ENCODE measurements at places on chromosomes 4 and X.

DNA sequence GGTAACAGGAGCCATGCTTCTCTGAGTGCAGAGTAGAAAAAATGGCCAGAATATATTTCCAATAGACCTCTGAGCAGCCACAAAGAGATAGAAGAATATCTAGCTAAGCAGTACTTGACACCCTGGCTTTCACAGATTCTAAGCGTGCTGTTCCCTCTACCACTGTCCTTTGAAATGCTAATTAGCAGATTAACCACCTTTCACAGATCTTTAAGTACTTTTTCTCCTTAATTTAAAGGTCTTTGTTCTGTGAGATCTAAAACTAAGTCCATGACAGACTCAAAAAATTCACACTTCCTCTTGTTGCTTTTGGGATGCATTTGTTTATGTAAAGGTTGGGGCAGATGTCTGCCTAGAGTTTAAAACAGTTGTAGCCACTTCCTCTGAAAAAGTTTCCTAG, 28.3 kb upstream of the MAGEC2 start:
- DNase-seq, result no peak

DNA sequence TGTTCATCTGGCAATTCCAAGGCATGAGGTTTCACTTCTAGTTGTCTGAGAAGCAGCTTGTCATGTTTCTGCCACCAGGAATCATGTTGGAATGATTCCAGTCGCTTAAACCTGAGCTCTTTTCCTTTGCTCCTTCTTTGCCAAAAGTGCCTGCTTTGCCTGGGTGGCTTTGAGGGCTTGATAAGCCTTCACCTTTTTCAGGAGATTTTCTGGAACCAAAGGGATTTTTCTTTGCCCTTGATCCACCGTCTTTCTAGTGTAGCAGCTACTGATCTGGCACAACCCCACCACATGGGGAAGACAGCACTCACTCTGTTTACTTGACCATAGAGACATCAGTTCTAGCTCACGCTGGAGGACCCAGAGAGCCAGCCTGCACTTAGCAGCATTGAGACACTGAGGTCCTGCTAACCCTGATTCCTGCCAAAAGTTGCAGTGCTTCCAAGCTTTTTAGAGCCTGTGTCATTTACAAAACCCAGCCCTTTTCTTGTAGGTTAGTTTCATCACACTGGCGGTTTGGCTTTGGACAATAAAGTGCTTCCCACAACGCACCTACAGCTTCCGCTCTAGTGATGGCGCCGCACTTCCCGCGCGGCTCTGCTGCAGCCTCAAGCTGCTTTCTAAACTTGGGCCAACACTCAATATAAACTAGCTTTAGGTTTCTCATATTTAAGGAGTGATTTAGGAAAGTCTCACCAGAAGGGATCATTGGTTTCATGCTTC, 7.3 kb upstream of the CCNI start:
- no peak for DNase-seq

DNA sequence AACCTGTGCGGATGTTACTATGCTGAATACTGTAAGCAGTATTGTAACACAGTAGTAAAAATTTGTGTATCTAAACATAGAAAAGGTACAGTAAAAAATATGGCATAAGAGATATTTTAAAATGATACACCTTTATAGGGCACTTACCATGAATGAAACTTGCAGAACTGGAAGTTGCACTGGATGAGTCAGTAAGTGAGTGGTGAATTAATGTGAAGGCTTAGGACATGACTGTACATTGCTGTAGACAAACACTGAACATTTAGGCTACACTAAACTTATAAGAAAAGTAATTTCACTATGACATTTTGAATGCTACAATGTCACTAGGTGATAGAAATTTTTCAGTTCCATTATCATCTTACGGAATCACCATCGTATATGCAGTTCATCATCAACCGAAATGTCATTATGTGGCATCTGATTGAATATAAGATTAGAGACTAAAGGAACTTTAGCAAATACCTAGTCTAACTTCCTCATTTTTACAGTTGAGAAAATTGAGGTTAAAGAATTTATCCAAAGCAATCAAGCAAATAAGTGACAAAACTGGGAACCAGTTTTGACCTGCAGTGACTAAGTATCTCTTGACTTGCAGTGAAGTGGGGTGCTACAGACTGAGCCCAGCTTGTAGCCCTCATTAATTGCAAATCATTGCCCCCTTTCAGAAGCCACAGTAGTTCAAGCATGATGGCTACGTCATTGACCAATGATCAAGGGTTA, 55.3 kb downstream of the EGF start:
- DNase-seq, result no peak

DNA sequence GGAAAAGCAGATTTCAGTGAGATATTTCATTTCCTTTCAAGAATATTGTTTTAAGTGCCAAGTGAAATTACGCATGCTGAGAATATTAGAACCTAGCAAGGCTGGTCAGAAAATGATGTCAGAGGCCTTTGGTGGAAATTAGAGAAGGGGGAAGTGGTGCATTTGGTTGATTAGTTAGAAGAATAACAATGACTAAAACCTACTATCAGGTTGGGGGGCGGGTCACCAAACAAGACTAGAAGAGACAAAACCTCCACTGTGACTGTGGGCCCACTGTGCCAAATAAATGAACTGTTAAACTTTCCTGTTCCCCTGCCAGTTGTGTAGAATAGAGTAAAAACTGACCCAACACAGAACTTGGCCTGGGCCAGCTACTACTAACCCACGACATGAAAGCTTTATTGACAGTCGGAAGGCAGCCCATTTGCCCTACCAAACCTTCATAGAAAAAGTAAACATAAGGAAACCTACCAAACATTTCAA, 2.9 kb downstream of the RAPGEF2 start:
- no peak for DNase-seq

DNA sequence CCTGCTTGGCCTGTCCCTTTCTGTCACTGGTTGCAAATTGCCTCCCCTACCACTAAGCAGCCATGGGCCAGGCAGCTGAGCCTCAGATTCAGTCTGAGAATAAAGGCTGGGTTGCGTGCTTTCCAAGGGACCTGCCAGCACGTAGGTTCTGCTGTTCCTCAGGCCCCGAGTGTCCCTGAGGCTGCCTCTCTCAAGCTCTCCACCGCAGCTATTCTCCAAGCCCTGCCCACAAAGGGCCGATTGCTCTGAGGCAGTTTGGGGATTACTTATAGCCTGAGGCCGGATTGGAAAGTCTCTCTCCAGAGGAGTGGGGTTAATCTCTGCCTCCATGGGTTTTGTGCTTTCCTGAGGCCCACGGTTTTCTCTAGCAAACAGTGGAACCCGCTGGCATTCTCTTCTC, 590.7 kb downstream of the BCOR start:
- no peak for DNase-seq

GRCh38 chr4:113539408-113539807, 222.1 kb downstream of the CAMK2D start:
- DNase-seq, result no peak

DNA sequence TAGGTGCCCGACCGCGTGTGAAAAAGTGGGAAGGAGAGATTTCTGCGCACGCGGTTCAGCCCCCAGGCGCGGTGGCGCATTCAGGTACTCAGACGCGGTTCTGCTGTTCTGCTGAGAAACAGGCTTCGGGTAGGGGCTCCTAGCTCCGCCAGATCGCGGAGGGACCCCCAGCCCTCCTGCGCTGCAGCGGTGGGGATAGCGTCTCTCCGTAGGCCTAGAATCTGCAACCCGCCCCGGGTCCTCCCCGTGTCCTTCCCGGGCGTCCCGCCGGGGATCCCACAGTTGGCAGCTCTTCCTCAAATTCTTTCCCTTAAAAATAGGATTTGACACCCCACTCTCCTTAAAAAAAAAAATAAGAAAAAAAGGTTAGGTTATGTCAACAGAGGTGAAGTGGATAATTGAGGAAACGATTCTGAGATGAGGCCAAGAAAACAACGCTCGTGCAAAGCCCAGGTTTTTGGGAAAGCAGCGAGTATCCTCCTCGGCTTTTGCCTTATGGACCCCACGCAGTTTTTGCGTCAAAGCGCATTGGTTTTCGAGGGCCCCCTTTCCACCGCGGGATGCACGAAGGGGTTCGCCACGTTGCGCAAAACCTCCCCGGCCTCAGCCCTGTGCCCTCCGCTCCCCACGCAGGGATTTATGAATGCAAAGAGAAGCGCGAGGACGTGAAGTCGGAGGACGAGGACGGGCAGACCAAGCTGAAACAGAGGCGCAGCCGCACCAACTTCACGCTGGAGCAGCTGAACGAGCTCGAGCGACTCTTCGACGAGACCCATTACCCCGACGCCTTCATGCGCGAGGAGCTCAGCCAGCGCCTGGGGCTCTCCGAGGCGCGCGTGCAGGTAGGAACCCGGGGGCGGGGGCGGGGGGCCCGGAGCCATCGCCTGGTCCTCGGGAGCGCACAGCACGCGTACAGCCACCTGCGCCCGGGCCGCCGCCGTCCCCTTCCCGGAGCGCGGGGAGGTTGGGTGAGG, 3.7 kb downstream of the SHOX start:
- DNase-seq, result no peak

GRCh38 chr4:116913451-116913850, 171.9 kb downstream of the TRAM1L1 start:
- DNase-seq, result no peak

DNA sequence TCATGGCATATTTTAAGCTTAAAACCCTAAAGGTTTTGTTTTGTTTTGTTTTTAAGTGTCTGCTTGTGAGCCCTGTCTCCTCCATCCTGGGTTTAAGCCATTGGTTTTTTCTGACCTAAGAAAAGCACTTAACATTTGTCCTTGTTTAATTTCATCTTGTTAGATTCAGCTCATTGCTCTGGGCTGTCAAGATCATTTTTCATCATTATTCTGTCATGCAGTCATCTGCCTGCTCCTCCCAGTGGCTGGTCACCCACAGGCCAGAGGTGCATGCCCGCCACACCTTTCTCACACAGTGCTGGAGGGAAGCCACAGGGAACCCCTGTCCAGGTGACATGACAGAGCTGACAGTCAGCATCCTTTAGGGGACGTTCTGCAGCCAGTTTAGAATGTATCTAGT, 11.7 kb upstream of the REELD1 start:
- DNase-seq, result no peak

DNA sequence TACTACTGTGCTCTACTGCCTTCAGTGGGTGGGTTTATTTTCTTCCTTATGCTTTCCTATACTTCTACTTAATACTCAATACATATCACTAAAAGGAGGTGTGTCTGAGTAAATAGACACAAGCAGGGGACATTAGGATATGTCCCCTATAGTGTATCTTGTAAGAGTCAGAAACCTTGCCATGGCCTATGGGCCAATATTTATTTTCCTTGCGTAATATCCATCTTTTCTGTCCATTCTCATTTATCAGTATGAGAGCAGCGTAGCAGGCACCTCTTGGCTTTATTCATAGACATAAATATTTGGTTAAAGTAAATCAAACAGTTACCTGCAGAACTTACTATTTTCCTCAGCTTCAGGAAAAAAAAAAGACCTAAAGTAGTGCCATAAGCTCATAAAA, 46.6 kb upstream of the PHF8 start:
- DNase-seq, result no peak

DNA sequence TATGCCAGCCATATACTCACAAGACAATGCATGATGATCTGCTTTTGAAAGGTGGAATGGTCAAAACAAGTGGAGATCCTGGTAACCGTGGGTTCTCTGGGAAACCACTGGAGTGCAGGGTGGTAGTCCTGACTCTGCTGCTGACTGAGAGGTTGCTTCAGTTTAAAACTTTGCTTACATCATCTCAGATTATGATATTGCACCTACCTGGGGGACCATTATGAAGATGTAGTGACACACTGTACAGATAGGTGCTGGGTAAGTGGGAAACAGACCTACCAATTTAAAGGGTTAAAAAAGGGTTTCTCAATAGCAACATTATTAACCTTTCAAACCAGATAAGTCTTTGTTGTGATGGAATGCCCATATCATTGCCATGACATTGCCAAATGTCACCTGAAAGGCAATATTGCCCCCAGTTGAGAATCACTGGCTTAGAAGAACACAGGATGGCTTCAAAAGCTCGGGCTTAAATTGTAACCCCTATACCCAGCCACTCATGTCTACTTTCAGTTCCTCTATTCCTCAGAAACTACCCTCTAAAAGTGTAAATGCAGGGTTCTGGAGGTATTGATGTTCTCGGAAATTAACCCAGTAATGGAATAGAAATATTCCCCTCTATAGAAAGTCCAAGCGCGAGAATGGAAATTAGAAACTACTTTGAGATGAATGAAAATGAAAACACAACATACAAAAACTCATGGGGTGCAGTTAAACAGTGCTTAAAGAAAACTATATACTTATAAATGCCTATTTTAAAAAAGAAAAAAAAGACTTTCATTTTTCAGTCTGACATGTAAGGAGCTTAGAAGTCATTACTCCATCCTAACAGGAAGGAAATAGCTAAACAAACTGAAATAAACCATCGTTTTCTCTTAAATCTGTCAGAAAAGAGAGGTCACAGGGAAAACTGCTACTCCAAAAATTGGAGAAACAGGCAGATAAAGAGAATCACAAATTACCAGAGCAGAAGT, 65.8 kb downstream of the ARHGEF6 start:
- DNase-seq, result no peak

GRCh38 chr4:164304861-164305260, 449.1 kb upstream of the SMIM31 start:
- DNase-seq, result no peak

DNA sequence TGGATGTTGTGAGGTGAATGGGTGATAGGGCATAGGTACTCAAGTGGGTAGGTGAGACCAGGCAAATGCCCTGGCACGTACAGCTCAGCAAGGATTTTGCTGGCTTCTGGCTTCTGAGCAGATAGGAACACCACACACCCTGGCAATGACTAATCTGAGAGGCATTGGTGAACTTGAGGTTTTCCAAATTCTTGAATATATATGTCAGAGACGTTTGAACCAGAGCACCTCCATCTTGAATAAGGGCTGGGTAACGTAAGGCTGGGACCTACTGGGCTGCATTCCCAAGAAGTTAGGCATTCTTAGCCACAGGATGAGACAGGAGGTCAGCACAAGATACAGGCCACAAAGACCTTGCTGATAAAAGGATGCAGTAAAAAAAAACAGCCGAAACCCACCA, 204.5 kb downstream of the NLGN4X start:
- DNase-seq, result no peak

GRCh38 chr4:3257556-3258482, 8.9 kb downstream of the MSANTD1 start:
- no peak for DNase-seq

DNA sequence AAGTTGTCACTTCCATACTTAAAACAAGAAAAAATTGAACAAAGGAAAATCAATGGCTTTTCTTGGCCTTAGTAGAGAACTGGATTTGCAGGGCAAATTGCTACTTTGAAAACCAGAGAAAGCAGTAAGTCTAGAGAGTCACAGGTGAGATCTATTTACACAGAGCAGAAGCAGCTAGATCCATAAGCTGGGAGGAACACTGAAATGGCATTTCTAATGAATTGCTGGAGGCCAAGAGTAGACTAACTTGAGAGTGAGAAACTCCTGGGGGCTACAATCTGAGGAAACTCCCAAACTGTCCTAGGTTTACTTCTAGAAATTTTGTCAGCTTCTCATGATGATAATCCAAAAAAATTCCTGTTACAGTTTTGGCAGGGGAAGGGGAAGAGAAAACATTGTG, 133.3 kb downstream of the SPCS3 start:
- DNase-seq, result no peak

GRCh38 chr4:85128246-85129204, 162.0 kb upstream of the WDFY3 start:
- no peak for DNase-seq
